Uterus (tissue), 4 donors: ENCODE measurements at places on chromosomes 4 and X. TPM values are rescaled to one million over a fixed set of nuclear protein-coding genes. Genes with fewer than 3 reads are reported as not detected.
A peak's percentile ranks its signal among the peaks of the same experiment; 100 is the strongest.

The EFHC2 gene
- total RNA-seq, result 2.8 TPM

DNA sequence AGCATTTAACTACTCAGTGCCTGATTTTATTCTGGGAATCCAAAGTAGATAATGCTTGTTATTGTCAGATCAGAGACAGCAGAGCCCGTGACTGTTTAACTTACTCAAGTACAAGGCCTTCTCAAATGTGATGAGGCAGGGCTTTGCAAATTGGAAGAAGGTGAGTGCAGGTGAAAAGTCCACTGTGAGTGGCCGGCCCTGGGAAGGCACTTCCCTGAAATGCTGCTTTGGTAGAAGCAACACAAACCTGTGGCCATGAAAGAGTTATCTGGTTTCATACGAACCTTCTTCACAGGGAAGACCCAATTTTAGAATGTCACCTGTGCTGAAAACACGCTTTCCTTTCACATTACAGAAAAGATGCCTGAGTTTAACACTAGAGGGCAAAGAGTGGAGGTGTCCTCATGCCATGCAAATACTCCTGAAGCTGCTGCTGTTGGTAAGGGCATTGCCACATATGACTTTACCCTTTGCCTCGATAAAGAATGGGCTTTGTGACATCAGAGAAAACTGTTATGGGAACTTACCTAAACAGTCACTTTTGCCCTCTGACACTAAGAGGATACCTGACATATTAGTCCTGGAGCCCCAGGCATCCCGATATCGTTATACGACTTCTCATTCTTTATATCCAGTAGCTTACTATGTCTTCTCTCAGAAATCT is 8.0 kb downstream of the PPARGC1A start:
- no peak for DNase-seq

- no peak for DNase-seq
Observed at GRCh38 chr4:7045961-7046921, 3.1 kb downstream of the TADA2B start.

- no peak for DNase-seq
Observed at GRCh38 chr4:83250687-83251446, 33.7 kb downstream of the COQ2 start.

The OCIAD2 gene
- 1.3 TPM for total RNA-seq

GRCh38 chr4:10106421-10107039 is 10.1 kb downstream of the WDR1 start:
- DNase-seq, result peak; percentile 83

- no peak for DNase-seq
Observed at GRCh38 chr4:21991562-21991961, 43.0 kb upstream of the KCNIP4 start.

The ERVMER34-1 gene
- not detected for total RNA-seq

GRCh38 chr4:38867478-38868058 is at the start of gene FAM114A1:
Gene FAM114A1, plus strand, starts transcription at chr4:38867806. Its CDS starts 10,273 bp downstream, at chr4:38878079.
- peak; percentile 83 for DNase-seq

- no peak for DNase-seq
Observed at GRCh38 chr4:20176881-20177280, 74.8 kb upstream of the SLIT2 start.

- DNase-seq, result no peak
Observed at GRCh38 chr4:76205476-76205875, 8.1 kb downstream of the SCARB2 start.

GRCh38 chrX:110414679-110415439 is 56.2 kb downstream of the RTL9 start:
- no peak for DNase-seq
